ENCODE measurements at places on chromosomes 6 and 20.

DNA sequence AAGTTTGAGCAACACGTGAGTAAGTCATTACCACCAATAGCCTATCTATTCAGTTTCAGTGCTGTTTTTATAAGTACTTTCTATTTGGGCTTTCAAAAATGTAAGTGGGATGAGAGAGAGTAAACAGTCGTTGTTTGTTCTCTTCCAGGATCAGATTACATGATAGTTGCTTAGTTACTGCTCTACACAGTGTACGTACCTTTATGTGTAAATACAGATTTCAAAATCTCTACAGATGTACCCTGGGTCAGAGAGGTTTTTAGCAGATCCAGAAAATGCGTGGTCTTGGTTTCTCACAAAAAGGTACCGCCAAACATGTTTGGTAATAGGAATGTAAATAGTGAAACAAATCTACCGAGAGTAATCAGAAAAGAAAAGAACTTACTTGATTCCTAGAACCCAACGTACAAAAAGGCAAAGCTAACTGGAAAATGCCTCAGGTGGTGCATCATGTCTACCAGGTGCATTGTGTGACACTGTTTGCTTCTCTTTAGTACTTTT lies 421.1 kb downstream of the BCKDHB start:
- no peak for DNase-seq

GRCh38 chr6:38173909-38174308 lies 354.4 kb downstream of the ZFAND3 start:
- DNase-seq = no peak

DNA sequence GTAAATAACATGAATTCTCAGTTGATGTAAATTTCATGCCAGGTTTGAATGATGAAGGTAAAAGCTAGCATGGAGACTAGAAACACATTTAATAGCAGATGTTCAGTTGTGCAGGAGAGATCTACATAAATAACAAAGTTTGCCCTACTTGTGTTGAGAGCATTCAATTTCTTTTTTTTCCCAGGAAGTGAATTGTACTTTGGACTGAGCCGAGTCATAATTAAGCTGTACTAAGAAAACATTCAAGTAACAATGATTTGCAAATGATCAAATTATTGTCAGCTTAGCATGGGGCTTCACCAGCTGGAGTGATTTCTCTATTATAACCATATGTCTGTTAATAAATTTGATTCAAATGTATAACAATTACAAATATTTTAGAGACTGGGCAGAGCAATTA lies 893.5 kb upstream of the MAP3K7 start:
- no peak for DNase-seq

DNA sequence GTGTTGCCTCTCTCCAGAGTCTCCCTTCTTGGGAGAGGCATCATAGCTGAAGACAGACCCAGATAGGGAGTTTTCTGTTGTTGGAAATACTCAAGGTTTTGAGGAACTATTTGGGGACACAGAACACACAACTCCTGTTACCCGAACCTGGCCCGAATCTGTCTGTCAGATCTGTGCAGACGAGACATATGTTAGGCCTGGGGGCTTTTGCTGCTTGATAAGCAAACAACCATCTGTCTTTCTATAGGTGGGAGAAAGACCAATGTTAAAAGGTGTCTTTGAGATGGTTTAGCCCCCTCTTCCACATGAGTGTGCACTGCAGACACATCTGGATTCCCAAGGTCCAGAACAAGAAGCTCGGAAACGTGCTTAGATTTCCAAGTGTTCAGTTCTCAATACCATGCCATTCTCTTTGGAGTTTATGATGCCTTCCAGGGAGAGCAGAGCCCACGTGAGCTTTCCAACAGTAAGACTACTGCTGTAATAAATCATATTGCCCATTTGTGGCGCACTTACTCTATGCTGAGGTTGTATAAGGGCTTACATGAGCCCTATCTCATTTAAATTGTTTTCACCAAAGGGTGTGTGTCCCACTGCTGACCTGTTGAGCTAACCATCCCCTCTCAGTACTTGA lies 3.8 kb upstream of the STX16 start:
- no peak for DNase-seq

GRCh38 chr6:104705095-104705707 lies 154.5 kb downstream of the HACE1 start:
- DNase-seq = peak; percentile 20

GRCh38 chr6:37369321-37370201 lies 15.8 kb downstream of the RNF8 start:
- DNase-seq = no peak

DNA sequence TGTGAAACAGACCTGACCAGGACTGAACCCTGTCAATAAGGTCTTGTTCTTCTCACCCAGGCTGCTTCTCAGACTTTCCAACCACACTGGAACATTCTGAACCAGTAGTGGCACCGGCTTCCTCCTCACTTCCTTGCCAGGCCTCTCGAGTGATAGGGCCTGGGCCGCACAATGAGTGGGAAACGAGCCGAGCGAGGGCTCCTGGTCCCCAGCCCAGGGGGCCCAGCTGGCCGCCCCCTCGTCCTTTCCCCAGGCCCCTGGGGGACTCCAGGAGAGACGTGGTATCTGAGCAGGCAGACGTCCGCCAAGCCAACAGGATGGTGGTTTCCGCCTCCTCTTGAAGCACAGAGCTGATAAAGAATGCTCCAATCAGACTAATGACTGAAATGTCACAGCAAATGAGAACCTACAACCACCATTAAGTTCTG lies 117.9 kb downstream of the GMDS start:
- peak; percentile 58 for DNase-seq

DNA sequence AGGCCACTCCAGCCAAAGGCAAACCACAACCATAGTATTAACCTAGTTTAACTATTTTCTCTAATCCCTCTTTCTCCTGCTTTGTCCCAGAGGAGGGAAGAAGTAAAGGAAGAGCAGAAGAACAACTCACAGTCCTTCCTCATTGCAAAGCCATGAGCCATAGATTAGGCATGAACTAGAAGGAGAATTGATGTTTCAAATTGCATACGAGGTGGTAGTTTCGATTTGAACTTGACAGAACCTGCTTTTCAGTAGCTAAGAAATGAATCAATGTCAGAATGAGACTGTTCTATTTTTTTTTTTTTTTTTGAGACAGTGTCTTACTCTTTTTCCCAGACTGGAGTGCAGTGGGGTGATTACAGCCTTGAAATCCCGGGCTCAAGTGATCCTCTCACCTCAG lies 48.3 kb downstream of the PROKR2 start:
- no peak for DNase-seq

DNA sequence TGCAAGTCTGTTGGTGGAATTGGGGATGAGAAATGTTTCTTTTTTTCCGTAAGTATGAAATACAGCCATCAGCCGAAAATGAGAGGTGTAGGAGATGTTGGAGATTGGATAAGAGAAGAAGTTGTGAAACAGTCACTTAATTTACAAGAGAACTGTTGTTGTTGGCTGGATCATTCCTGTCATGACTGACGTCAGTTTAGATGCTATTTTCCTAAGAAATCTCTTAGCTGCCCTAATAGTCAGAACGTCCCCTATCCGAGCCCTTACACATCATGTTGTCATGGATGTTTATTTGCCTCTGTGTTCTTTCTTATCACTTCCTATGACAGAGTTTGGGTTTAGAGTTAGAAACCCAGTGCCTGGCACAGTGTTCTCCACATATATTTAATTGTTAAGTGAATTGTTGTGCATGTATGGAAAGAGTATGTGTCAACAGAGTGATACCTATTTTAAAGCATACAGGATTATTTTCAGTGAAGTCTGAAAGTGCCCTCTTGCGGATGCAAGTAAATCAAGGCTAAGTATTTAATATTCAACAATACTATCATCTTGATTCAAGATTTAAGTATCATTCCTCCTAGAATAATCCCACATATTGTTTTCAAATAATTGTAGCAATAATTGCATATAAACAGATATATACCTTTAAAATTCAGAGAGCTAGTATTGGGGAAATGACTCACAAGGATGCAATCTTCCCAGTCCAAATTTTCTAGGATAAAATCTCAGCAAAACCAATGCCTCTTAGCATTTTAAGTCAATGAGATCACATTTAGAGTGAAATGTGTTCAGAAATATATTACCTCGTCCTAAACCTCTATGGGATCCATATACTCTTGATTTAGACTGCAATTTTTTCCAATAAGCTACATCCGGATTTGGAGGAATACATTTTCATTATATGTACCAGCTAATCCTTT lies 309.9 kb upstream of the NOX3 start:
- no peak for DNase-seq

DNA sequence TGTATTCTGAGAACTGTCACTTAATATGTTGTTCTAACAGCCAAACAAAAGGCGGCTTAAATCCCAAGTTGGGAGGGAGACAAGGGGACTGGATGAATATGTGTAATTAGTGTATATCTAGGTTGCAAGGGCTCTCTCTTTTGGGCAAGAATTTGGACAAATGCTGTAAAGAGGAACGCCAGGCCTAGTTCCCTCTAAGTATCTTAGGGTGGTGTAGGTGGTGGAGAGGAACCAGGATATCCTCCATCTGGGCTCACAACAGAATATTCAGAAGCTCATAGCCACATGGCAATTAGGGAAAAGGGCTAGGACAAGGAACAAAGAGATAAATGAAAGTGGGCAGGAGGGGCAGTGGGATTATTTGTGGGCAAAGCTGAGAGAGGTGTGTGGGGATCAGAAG lies 149.5 kb downstream of the LRFN2 start:
- no peak for DNase-seq

DNA sequence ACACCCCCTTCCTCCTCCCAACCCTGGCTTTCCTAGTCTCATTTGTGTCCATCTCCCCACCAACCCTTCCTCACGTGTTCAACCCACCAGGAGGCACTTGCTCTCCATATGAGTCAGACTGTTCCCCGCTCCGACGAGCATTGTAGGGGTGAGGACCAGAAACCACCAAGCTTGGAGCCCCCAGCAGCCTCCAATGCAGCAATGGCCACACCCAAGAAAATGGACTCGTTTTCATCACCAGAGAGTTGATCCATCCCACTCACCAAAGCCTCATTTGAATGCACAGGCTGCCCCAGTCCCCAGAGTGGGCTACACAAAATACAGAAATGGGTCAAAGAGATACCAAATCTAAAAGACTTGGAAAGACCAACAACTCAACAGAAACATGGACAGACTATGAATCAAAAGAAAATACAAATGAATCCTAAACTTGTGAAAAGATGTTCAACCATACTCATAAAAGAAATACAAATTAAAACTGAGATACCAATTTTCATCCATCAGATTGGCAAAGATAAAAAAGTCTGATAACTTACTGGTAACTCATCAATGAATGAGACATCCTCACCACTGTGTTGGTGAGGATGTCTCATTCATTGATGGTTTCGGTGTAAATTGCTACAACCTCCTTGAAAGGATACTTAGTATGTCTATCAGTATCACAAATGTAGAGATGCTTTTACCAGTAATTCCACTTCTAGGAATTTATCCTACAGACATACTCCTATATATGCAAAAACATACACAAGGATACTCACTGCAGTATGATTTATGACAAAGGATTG lies 68.1 kb downstream of the TRERF1 start:
- DNase-seq = no peak

GRCh38 chr6:20328266-20328923 lies 73.3 kb upstream of the E2F3 start:
- DNase-seq = no peak

DNA sequence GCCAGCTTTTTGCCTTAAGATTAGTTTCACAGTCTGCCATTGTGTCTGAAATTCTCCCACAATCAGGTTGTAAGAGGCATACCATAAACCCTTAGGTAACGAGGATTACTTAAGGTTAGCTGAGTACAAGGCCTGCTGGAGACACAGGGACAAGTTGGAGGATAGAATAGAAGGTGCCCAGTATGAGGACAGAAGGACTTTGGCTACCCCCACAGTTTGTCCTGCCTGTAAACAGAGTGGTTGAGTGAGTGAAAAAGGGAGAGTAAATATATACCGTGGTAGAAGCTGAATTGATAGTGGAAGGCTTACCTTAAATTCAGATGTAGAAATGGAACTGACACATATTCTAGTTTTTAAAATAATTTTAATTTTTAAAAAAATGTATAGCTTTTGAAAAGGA lies 19.3 kb downstream of the RPRD1B start:
- DNase-seq = no peak

- peak; percentile 64 for DNase-seq
These were observed 42.6 kb downstream of the TRIM27 start for GRCh38 chr6:28880894-28881780.

DNA sequence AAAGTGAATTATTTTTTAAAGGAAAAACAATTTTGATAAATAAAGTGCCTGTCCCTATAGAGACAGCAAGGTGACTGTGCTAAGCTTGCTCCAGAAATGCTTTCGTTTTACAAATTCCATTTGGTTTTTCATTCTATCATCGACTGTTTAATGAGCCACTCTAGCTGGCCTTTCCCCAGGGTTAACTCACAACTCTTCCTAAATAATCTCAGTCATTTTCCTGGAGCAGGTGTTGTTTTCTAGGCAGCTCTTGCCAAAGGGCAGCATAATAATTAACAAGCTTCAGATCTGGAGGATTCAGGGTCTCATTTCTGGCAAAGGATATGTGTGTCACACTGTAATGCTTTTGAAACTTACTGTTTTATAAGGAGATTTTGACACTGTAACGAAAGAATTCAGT lies 184.2 kb downstream of the KHDC1L start:
- DNase-seq = no peak

GRCh38 chr20:8787090-8787489 lies 281.8 kb upstream of the PLCB4 start:
- no peak for DNase-seq

DNA sequence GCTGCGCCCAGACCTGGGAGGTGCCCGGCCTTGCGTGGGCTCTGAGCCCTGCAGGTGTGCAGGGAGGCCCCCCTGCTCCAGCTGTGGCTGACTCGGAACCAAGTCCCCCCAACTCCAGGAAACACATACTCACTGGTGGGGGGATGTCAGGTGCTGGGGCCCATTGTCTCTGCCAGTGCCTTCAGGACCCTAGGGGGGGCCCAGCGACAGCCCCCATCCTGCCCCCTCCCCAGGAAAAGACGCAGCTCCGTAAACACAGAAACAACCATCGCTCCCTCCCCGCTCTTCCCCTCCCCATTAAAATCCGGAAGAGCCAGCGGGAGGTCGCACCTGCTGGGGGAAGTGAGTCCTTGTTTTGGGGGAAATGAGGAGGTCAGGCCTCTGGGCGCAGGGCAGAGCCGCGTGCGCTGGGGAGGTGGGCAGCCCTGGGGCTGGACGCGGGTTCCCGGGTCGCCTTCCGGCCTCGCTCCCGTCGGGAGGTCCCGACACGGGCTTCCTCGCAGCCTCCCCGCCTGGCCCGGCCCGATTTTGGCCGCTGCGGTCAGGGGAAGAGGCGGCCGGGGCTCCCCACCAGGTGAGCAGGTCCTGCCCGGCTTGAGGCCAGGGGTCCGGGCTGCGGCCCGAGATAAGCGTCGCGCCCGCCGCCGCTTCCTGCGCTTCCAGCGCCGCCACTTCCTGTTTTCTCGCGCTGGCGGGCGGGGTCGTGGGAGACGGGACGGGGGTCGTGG lies 6.2 kb downstream of the C20orf204 start:
- DNase-seq = no peak
